ENCODE measurements at places on chromosomes 6 and 20.

DNA sequence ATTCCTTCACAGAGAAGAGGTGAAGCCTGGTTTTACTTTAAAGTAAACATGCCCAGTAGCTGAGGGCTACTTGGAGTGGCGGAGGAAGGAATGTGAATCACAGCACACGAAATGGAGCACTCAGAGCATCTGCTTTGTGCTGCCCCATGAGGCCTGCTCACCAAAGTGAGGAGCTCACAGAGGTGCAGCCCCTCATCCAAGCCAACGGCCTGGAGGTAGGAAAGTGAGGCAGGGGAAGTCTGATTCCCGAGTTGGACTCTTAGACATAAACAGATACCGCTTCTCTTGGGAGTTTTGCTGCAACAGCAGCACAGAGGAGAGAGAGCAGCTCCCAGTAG is 3.6 kb downstream of the YTHDF1 start:
- no peak for DNase-seq

GRCh38 chr20:20136313-20136712 is 84.0 kb downstream of the CFAP61 start:
- no peak for DNase-seq

DNA sequence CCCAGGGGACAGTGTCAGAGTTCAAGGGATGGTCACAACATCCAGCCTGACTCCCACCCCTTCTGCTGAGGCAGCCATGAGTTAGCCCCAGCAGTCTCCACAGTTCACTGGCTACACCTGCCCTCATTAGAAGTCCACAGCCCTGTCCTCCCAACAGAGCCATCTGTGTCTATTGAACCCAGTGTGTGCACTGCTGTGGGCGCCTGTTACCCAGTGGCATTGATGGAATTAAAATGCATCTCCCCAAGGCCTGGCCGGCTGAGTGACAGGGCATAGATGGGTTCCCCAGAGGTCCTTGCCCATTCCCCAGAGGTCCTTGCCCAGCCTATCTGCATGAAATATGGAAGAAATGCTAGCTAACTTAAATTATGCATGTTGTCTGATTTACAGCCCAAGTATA is 73.3 kb downstream of the PCSK2 start:
- no peak for DNase-seq

GRCh38 chr6:166437661-166438060 is 54.9 kb upstream of the MPC1 start:
- DNase-seq, result no peak

- DNase-seq, result no peak
Measured at GRCh38 chr20:20407891-20408805, 40.2 kb downstream of the INSM1 start.

DNA sequence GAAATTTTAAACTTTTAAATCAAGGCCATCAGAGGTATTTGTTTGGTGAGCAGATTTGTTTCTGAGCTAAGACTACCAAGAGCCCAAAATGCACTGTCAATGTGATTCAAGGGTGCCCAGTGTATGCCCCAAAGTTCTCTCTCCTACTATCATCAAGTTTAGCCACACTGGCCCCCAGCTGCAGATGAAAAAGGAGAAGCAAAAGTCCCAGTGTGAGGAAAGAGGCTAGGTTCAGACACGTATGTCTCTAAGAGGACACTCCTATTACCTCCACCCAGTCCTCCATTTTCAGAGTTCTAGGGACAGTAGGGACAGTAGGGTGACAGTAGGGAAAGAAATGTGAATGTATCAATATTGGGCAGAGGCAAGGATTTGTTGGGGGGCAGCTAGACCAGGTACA is 230.8 kb downstream of the CD83 start:
- DNase-seq, result no peak

GRCh38 chr20:57884956-57885355 is 175.1 kb upstream of the PMEPA1 start:
- DNase-seq, result no peak

- no peak for DNase-seq
Measured at GRCh38 chr6:34663371-34663770, 33.2 kb downstream of the ILRUN start.

DNA sequence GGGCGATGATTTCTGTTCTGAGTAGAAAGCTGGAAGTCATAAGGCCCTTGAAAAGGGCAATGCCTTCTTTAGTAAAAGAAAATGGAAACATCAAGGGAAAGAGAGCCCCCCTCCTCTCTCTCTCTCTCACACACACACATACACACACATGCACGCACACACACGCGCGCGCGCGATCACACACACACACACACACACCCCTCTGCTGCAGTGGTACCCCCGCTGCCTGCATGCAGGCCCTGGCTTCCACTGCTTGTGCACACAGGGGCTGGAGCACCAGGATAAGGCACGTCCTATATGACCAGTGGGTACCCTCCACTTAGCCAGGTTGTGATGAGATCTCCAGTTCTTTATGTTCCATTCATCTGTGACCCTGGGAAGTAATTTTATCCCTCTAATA is 300.9 kb downstream of the SLC35F1 start:
- no peak for DNase-seq

DNA sequence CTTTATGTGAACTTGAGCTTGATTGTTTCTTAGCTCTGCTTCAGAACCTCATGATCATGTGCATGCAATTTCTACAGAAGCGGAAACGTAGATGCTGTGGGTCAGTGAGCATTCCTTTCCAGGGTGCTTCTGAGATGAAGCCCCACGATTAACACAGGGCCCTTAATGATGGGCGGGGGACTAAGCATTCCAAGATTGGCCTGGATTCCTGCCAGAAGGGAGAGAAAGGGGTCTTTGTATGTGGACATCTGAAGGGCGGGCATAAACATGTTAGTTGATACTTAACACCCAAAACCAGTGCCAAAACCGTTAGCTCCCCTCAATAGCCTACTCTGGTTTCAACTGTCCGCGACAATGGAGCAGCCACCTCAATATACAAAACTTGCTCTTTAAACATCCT is 46.9 kb upstream of the POU3F2 start:
- no peak for DNase-seq

DNA sequence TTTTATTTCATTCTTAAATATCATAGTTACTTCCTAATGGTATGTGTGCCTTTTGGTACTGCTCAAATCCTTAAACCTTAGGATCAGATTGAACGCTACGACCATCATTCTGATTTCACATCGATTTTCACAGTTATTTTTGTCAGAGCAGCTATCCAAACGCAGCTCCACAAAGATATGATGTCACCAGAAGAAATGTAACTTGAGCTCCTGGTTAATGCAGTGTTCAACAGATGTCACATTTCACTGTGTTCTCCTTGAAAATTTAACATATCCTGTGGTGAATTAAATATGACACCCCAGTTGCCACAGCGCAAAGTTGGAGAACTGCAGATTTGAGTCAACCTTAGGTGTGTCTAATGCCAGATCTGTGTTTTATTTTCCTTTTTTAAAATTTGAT is 81.4 kb downstream of the CTNNBL1 start:
- no peak for DNase-seq

GRCh38 chr6:51934098-51934497 is 153.3 kb downstream of the PKHD1 start:
- peak; percentile 37 for DNase-seq

DNA sequence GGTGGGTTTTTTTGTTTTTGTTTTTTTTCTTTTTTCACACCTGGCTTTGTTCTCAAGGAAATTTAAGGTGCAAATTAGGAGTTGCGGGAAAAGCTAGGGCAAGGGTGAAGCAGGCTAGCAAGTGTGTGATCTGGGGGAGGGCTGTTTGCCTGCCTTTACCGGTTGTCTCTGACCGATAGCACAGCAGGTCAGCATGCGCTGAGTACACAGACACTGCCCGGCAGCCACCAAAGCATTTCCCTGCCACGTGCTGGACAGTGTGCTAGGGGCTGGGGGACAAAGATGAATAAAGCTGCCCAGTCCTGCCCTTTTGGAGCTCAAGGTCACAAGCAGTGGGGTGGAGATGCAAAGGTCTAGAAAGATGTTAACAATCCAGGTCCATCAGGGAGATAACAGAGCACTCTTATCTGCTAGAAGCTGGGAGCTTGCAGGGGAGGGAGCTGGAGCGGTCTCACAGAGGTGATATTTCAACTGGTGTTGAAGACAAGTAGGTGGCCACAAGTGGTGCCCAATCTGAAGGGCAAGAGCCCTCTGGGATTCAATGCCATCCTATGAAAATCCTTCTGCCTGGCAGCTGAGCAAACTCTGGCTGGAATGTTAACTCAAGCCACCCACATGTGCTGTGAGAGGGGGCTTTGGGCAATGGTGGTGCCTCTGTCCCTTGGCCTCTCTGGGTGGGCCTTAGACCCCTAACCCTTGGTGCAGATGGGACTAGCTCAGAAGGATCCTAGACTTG is 24.5 kb downstream of the TTBK1 start:
- no peak for DNase-seq

- DNase-seq, result no peak
Measured at GRCh38 chr6:100388868-100389519, 75.7 kb downstream of the SIM1 start.

- no peak for DNase-seq
Measured at GRCh38 chr20:59735917-59736316, 131.6 kb downstream of the PHACTR3 start.

GRCh38 chr6:124991764-124992295 is 29.6 kb downstream of the RNF217 start:
- DNase-seq, result no peak

- DNase-seq, result no peak
Measured at GRCh38 chr20:51512645-51513044, 29.9 kb downstream of the NFATC2 start.

GRCh38 chr6:6006428-6007365 is at the start of gene NRN1:
NRN1 (minus strand) TSS chr6:6006925; CDS start chr6:6006749, 176 bp downstream.
- no peak for DNase-seq

DNA sequence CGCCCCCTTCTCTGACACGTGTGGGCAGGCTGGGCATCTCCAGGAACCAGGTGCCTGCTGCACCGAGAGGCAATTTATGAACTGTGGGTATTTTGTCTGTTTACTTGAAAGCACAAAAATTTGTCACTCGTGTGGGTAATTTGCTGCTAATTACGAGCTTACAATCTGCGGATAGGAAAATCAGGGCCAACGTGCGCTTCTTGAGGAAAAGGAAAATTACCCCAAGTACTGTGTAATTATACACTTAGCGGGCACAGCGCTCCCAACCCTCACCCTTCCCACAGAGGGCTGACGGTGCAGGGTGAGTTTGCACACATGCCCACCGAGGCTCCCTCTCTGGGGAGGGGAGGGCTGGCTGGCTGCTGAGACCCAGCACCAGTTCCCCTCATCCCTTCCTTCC is 25.3 kb upstream of the MDGA1 start:
- DNase-seq, result no peak

- no peak for DNase-seq
Measured at GRCh38 chr6:8888468-8888867, 453.1 kb upstream of the SLC35B3 start.

DNA sequence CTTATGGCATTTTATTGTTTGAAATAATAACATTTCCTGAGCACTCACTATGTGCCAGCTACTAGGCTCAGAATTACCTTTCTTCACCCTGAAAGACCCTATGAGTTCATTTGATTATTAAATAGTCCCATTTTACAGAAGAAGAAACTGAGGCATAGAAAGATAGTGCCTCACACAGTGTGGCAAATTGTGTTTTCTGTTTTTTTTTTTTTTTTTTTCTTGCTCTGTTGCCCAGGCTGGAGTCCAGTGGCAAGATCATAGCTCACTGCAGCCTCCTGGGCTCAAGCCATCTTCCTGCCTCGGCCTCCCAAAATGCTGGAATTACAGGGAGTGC is 59.7 kb upstream of the PTPN1 start:
- DNase-seq, result no peak

- DNase-seq, result no peak
Measured at GRCh38 chr6:140040396-140040795, 665.9 kb upstream of the CITED2 start.

GRCh38 chr6:28343898-28344677 is 5.7 kb upstream of the ZKSCAN3 start:
- DNase-seq, result no peak

Measured in iPS DF 6.9 (cell line).